ENCODE measurements at places on chromosomes 6 and 20.

DNA sequence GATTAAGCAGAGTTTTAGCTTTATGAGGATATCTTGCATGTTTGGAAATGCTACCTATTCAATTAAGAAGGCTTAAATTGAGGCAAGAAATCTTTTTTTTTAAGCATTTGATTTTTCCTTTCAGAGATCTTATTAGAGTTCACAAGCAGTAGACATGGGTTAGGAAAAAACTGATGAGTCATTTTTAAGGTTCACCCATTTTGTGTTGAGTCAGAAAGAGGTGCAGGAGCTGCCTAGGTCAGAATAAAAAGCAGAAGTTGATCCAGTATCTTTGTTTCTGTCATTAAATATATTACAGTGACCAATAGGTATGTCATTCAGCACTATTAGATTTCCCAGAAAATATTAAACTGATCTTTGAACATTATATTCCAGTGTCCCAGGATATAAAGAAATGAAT lies 306.8 kb downstream of the LMBRD1 start:
- no peak for DNase-seq

DNA sequence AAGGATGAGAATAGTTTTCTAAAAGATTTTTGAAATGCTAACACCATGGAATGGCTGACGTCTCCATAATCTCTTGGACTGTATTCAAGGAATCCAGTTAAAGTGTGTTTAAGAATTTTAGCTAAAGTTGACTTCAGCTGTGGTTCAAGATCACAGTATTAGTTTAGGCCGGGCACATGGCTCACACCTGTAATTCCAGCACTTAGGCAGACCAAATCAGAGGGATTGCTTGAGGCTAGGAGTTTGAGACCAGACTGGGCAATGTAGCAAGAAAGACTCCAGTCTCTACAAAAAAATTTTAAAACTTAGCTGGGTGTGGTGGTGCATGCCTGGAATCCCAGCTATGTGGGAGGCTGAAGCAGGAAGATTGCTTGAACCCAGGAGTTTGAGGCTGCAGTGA lies 68.2 kb downstream of the RFPL4B start:
- no peak for DNase-seq

DNA sequence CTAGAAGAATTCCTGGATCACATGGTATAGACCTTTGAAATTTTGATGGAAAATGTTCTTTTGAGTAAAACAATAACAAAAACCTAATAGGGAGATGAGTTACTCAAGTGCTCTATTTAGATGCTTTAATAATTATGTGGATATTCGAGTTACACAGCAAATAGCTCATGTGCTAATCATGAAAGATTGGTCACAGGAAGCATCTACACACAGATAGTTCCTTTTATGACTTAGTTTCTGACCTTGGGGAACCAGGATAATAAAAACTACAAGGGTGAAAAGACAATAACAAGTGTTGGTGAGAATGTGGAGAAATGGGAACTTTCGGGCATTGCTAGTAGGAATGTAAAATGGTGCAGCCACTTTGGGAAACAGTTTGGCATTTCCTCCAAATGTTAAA lies 19.7 kb downstream of the UBE2V1 start:
- DNase-seq: no peak

- DNase-seq: no peak
These were observed 716 bp upstream of the HLA-DQB2 start for GRCh38 chr6:32764048-32764447.

GRCh38 chr20:60283281-60283680 lies 325.1 kb downstream of the CDH26 start:
- no peak for DNase-seq

GRCh38 chr6:15340775-15341174 lies 94.9 kb downstream of the JARID2 start:
- DNase-seq: no peak

- no peak for DNase-seq
These were observed 37.8 kb downstream of the TAF8 start for GRCh38 chr6:42088101-42088591.

- peak; percentile 71 for DNase-seq
These were observed at the start of gene PABPC1L for GRCh38 chr20:44909872-44910689. TSS of gene PABPC1L (plus strand) at chr20:44910060. CDS start at chr20:44910144, 84 bp downstream.

DNA sequence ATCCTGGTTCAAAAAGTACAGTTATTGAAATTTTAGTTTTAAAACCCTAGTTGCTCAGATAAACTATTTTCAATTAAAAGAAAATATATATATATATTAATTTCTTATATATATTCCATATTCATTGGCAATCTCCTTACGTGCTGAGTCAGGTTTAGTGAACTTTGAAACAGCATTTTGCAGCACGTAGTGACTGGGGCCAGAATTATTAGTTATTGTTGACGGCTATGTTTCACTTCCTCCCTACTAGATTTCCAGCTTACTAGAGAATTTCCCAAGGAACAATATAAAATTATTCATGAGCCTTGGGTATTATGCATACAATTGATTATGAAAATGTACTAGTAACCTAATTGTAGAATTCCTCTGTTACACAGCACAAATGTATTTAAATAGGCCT lies 150.3 kb downstream of the KLHL32 start:
- DNase-seq: no peak

DNA sequence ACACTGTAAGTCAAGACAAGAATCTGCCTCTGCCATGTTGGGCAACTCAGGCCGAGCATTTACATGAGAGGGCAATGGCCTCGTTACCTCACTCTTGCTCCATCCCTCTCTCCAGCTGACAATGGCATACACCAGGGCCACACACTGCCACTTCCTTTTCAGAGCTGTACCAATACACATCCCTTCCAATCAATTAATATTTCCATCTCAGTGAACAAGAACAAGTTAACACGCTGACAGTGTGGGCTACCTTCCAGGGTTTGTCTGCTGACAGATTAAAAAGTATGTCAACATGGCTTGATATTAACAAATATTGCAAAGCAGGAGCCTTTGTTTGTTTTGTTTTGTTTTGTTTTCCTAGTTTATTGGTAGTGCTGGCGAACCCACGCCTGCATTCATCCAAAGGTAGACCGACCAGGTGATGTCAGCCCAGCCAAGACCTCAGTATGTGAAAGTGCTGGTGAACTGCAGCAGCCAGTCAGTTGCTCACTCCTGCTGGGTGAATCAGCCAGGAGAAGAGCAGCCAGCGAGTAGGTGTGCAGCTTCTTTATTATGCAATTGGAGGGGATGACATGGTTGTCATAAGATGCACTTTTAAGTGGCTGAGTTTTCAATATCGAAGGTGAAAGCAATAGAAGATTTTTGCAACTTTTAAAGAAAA lies 487.3 kb upstream of the JARID2 start:
- DNase-seq: no peak

DNA sequence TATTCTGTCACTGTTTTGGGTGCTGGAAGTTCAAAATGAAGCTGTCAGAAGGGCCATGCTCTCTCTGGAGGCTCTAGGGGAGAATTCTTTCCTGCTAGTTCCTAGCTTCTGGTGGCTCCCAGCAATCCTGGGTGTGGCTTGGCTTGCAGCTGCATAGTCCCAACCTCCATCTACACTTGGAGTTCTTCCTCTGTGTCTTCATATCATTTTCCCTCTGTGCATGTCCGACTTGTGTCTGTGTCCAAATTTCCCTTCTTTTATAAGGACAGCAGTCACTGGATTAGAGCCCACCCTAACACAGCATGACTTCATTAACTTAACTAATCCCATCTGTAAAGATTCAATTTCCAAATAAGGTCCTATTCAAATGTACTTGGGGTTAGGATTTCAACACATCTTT lies 23.3 kb upstream of the ENPP1 start:
- no peak for DNase-seq

DNA sequence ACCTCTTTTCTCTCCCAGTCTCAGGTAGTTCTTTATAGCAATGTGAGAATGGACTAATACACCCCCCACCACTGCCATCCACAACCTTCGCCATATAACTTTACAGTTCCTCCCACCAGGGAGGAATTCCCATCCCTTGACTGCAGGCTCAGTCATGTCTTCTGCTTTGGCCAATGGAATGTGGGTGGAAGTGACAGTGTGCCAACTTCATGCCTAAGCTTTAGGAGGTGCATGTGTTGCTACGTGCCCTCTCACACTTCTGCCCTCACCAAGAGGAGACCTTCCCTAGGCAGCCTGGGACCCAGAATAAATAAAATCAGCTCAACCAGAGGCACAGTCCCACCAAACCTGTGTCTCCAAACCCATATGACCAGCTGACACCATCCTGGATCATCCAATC lies 33.0 kb upstream of the LRRN4 start:
- no peak for DNase-seq

DNA sequence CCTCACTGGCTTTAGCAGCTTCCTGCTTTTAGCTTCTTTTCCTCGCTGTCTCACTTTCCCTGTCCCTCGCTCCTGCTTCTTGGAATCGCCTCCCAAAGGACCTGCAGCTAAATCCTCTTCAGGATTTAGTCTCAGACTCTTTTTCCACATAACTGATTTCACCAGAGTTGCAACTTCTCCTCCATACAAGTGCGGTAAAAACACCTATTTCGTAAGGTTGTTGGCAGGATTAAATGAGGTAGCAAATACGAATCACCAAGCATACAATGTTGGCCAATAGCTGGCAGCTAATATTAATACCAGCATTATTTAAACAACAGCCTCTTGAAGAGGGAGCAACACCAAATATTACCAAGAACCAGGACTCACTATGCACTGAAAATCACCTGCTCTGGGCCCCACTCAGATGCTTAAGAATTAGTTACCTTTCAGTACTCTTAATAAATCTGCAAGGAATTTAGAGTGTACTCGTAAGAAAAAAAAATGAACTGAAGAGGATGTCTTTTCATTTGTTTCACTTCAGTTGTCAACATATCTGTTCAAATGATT lies 123.0 kb downstream of the DTNBP1 start:
- DNase-seq: no peak

GRCh38 chr6:113994934-113995342 lies 24.0 kb upstream of the HDAC2 start:
- no peak for DNase-seq

- no peak for DNase-seq
These were observed 27.7 kb downstream of the ZBP1 start for GRCh38 chr20:57592263-57593092.

DNA sequence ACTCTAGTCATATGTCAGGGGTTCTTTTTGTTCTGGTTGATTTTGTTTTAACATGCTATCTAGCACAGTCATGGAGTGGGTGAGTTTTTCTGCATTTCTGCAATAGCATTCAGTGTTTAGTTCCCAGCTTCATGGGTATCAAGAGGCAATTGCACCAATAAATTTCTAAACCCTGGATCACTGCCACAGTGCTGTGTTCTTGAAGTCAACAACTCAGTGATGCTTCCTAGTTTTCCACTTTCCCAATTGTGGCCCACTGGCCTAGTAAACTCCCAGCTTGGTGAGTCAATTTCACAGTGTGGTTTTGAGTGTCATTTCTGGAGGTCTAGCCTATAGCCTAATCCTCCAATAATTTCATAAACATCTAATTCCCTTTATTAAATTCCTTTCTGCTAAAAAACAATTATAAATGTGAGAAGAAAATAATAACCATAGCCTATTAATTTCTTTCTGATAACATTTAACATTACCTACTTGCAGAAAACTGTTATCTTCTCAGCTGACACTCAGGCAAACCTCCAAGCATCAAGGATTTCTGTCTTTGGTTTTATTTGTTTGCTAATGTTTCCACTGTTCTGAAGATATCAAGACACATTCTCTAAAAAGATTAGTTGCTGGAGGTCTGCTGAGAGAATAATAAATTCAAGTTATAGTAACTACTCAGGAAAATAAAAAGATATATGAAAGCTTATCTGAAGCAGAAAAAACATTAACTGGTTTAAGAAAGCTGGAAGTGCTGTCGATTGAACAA lies 89.9 kb downstream of the PDE7B start:
- no peak for DNase-seq

- peak; percentile 94 for DNase-seq
These were observed 50.9 kb upstream of the EZR start for GRCh38 chr6:158869826-158870648.

GRCh38 chr6:89669002-89669401 lies 30.5 kb upstream of the LYRM2 start:
- no peak for DNase-seq

- DNase-seq: no peak
These were observed 228.9 kb downstream of the HIVEP2 start for GRCh38 chr6:142716097-142716496.

DNA sequence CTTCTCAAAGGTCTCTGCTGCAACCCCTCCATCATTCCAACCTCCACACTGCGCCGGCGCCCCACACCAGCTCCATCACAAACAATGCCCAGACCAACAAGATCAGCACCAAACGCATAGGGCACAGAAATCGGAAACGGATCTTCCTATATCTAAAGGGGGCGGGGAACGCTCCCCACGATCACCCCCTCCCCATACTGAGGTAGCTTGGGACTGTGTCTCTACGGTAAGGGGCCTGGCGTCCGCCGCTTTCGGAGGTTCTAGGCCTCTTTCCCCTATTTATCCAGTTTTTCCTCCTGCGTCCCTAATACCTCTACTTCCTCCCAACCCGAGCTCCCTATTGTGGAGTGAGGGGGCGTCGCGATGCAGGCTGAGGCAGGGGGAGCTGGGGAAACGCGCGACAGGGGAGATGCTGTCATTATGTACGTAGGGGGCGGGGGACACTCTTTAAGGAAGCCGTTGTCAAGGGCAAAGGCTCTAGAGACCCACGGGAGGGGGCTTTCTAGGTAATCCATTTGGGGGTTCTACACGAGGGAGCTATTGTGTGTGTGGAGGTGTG lies 909 bp downstream of the DNAAF9 start:
- DNase-seq: no peak

GRCh38 chr20:63206878-63207277 lies 9.1 kb downstream of the YTHDF1 start:
- no peak for DNase-seq

GRCh38 chr6:88764081-88764480 lies 199.3 kb downstream of the RNGTT start:
- no peak for DNase-seq

- no peak for DNase-seq
These were observed 140.8 kb upstream of the PHACTR3 start for GRCh38 chr20:59463541-59463940.

GRCh38 chr20:24842918-24843715 lies 106.0 kb upstream of the CST7 start:
- DNase-seq: no peak

DNA sequence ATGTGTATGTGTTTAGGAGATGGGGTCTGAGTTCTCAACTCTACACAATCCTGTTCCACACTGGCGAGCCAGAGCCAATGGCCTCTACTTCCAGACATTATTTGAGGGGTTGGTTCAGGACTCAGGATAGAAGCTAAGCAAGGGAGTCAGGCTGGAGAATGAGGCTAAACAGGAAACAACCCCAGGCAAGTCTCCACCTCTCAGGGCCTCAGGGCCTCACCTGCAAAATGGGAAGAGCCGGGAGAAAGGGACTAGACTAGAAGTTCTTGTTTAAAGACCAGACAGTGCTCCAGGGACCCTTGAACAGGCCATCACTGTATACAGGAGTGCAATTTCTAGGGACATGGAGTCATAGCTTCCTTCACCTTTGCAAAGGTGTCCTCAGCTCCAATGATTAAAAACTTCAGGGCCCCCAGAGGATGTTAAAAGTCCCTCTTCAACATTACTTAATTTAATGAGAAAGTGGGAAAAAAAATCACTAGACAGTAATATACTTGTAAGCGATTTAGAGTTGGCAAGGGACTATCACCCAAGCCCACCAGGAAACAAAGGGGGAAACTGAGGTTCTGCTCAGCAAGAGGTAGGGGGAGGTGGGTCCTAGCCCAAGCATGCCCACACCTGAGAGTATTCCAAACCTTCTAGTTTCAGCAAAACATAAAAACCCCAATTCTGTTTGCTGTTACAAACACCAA lies 41.7 kb downstream of the ZMYND8 start:
- DNase-seq: no peak

Measured in activated T-cell treated with anti-CD3 and anti-CD28 coated beads for 24 hours (primary cell).